ENCODE measurements at places on chromosomes 13 and 19.

GRCh38 chr19:4449639-4450028 is 8.0 kb downstream of the UBXN6 start:
- DNase-seq, result no peak

DNA sequence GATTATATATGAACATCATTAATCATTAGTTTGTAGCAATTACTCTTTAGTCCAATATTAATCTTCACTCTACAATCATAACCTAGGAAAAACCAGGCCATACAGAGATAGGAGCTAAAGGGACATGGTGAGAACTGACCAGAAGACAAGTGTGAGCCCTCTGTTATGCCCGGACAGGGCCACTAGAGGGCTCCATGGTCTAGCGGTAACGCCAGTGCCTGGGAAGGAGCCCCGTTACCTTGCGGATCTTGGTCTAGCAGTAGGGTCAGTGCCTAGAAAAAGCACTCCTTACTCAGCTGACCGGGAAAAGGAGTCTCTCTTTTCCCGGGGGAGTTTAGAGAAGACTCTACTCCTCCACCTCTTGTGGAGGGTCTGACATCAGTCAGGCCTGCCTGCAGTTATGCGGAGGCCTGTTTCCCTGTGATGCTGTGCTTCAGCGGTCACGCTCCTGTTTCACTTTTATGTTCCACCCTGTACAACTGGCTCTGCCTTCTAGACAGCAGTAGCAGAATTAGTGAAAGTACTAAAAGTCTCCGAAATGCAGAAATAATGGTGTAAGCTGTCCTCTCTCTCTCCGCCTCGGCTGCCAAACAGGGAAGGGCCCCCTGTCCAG is 13.8 kb downstream of the OR7D4 start:
- DNase-seq, result peak; percentile 31

- peak; percentile 69 for DNase-seq
Measured at GRCh38 chr19:4229179-4229931, at the start of gene EBI3. EBI3 (plus strand) TSS chr19:4229523; CDS start chr19:4229551, 28 bp downstream.

GRCh38 chr13:53189162-53189561 is 160.5 kb downstream of the OLFM4 start:
- DNase-seq, result no peak

DNA sequence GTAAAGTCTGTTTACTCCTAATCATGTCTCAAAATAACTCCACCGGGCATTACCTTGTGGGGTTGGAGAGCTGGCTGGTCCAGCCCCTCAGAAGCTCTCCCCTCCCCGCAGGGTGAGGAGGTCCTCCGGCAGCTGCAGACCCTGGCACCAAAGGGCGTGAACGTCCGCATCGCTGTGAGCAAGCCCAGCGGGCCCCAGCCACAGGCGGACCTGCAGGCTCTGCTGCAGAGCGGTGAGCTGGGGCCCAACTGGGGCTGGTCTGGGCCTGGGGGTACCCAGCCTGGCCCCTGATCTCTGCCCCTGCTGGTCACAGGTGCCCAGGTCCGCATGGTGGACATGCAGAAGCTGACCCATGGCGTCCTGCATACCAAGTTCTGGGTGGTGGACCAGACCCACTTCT is 20.2 kb downstream of the HIPK4 start:
- DNase-seq, result no peak

DNA sequence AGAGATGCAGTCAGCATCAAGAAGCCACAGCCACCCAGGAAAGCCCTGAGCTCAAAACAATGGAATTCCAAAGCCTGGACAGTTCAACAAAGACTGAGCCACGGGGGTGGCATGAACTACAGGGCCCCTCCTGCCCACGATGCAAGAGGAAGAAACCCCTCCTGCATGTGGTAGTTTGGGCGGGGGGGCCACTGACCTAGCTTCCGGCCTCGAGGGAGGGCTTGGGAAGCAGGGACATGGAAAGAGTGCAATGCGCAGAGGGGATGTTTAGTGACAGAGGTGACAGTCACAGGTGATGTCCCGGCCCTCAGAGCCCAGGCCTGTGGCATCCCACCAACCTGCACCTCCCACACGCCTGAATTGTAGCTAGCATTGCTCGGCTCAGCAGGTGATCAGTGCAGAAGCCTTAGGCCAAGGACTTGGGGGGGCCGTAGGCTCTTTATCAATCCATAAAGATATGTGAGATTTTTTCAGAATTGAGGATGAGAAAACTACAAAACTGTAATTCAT is 318.8 kb downstream of the TEX29 start:
- no peak for DNase-seq

DNA sequence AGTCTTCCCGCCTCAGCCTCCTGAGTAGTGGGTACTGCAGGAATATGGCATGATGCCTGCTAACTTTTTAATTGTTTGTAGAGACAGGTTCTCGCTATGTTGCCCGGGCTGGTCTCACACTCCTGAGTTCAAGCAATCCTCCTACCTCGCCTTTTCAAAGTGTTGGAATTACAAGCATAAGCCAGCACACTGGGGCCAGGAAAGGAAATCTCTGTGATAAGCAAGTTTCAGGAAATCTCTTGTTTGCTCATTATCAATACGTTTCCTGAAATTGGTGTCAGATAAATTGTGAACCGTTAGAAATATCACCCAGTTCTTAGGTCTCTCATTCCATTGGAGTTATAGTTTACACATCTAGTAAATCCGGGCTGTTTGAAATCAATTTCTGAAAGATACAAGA is 14.2 kb downstream of the WBP4 start:
- no peak for DNase-seq

- no peak for DNase-seq
Measured at GRCh38 chr19:50778906-50779430, 8.7 kb downstream of the GPR32 start.

DNA sequence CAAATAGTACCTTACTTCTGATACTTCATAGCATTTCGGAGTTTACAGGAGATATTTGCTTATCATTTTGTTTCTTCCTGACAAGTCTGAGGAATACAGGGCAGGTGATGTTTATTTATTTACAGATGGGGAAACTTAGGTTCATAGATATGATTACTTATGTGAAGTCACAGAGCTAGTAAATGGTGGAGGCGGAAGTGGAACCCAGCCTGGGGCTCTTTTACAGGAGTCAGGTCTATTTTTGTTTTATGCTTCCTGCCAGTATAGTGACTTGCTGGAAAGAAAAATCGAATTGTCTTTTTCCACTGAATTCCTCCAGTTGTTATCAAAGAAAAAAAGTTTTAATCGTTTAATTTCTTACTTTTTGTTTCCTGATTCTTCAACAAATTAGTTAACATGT is 66.5 kb downstream of the DGKH start:
- no peak for DNase-seq

GRCh38 chr13:94065741-94066140 is 413.7 kb downstream of the DCT start:
- DNase-seq, result no peak

DNA sequence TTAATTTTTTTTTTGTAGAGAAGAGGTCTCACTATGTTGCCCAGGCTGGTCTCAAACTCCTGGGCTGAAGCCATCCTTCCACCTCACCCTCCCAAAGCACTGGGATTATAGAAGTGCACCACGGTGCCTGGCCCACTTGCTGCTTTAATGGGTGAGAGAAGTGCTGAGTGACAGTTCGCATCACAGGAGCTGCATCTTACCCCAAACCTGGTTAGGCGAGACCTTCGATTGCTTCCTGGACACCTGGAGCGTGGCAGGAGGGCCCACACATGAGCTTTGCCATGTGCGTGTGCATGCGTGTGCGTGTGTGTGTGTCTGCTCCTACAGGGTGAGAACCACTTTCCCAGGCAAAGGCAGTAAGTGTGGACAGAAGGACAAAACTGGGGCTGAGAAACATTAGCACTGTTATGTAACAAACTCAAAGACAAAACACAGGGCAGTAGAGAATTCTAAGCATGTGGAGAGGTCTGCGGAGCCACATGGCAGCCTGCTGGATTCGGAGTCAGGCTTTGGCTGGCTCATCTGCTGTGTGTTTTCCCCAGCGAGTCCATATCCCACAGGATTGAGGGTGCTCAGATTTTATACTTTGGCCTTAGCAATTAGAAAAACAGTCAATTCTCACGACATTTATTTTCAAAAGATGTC is 11.7 kb upstream of the MTIF3 start:
- no peak for DNase-seq

GRCh38 chr19:7801020-7801570 is 28.9 kb upstream of the EVI5L start:
- DNase-seq, result no peak

- no peak for DNase-seq
Measured at GRCh38 chr19:43673637-43674036, 3.7 kb upstream of the PLAUR start.

- no peak for DNase-seq
Measured at GRCh38 chr13:71967990-71968389, 101.0 kb upstream of the DACH1 start.

DNA sequence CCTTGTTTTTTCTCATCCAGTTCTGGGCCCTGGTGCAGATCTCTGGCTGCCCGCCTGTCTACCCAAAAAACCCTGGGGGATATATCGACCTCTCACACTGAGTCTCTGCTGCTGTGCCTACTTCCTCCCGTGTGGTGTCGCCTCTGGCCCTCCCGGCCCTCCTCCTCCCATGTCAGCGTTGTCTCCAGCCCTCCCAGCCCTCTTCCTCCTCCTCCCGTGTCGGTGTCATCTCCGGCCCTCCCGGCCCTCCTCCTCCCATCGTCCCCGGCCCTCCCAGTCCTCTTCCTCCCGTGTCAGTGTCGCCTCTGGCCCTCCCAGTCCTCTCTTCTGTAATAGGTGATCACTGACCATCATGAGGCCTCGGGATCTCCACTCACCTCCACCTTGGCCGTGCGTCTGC is 81.8 kb downstream of the GPR12 start:
- DNase-seq, result no peak

GRCh38 chr19:19423322-19423721 is 17.8 kb downstream of the GATAD2A start:
- DNase-seq, result no peak

- no peak for DNase-seq
Measured at GRCh38 chr13:63910511-63910910, 2494.9 kb upstream of the PCDH20 start.

DNA sequence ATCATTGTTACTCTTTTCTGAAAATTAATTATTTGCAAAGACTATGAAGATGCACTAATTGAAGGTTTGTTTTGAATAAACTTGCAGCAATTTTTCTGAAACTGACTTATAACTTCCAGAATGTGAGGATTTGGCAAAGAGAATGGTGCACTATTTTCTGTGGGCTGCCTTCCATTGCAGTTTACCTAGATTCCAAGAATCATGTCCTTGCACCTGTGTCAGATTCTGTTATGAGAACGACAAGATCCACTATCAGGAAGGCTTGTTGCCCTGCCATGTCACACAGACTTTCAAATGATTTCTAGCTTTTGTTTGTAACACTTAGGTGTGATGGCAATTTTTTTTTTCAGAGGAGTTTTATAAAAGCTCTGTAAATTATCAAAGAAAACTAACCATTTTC is 5.6 kb upstream of the SLAIN1 start:
- no peak for DNase-seq

DNA sequence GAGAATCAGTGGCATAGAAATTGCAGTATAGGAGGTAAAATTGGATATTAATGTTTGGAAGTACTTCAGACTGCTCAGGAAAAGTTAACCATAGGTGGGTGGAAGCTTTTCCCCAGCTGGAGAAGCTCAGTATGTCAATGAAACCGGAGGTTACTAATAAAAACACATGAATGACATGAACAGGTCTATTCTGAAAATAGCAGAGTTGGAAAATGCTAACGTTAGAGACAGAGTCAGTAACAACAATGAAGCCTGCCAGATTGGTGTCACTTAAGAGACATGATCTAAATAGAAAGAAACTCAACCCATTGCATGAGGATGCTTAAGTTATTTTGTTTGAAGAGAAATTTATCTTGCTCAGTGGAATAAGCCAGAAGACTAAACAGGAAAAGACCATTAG is 364.5 kb downstream of the DNAJC15 start:
- no peak for DNase-seq

DNA sequence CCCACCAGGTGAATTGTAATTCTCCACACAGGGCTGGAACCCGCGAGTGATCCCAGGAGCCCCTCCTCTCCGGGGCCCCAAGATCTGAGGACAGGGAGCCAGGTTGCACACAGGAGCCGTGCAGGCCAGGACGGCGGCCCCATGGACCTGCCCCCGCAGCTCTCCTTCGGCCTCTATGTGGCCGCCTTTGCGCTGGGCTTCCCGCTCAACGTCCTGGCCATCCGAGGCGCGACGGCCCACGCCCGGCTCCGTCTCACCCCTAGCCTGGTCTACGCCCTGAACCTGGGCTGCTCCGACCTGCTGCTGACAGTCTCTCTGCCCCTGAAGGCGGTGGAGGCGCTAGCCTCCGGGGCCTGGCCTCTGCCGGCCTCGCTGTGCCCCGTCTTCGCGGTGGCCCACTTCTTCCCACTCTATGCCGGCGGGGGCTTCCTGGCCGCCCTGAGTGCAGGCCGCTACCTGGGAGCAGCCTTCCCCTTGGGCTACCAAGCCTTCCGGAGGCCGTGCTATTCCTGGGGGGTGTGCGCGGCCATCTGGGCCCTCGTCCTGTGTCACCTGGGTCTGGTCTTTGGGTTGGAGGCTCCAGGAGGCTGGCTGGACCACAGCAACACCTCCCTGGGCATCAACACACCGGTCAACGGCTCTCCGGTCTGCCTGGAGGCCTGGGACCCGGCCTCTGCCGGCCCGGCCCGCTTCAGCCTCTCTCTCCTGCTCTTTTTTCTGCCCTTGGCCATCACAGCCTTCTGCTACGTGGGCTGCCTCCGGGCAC is 3.9 kb downstream of the FFAR1 start:
- DNase-seq, result no peak

- no peak for DNase-seq
Measured at GRCh38 chr13:61965756-61966155, 550.1 kb upstream of the PCDH20 start.

DNA sequence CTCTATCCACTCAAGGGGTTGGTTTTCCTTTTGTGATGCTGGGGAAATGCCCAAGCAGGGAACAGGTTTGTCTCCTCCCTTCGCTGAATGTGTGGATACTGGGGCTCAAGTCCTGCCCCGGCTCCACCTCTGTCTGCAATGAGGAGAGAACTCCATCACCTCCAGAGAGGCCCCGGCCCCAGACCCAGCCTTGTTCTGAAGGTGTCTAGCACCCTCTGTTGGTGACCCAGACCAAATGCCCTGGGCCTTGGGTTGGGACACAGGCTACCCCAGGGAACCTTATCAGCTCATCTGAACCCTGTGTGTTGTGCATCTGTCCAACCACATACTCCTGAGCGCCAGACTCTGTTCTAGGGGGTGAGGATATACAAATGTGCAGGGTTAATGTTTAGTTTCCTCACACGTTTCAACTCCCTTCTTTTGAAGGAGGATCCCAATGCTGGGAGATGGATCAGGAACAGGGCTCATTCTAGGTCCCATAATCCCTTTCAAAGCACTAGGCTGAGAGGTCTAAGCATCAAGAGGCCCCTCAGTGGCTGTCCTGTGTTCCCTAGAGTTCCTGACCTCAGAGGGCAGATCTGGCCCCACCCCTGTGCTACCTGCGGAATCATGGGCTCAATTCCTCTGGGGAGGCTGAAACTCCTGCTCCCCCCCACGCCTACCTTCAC is 112.5 kb upstream of the SLC7A1 start:
- peak; percentile 53 for DNase-seq

Data from stimulated activated CD4-positive, alpha-beta T cell treated with anti-CD3 and anti-CD28 coated beads, Interleukin-12 subunit alpha, Interleukin-12 subunit beta, amount 100 ng/mL, for 48 hours (primary cell).